ENCODE measurements at places on chromosomes 16 and 17.

DNA sequence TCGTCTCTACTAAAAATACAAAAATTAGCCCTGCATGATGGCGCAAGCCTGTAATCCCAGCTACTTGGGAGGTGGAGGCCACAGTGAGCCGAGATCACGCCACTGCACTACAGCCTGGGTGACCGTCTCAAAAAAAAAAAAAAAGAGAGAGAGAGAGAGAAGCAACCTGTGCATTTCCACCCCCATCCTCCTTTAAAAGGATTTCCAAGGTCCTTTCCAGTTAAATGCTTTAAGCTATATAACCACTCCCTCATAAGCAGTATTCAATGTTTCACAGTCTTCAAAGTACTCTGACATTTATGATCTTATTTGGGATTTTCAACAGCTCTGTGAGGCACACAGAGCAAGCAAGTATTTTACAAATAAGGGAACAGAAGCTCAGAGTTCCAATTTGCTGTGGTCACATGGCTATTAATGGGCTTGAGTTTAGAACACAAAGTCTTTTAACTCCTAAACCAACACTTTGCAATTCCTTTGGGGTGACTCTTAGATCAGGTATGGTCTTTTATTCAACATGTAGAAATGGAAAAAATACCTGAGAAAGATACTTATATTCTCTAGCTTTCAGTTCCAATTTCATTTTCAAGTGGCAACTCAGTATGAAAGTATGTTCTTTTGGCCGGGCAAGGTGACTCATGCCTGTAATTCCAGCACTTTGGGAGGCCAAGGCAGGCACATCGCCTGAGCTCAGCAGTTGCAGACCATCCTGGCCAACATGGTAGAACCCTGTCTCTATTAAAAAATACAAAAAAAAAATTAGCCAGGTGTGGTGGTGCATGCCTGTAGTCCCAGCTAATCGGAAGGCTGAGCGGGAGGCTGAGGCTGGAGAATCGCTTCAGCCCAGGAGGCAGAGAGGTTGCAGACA, 31.3 kb downstream of the SPOP start:
- no peak for DNase-seq

DNA sequence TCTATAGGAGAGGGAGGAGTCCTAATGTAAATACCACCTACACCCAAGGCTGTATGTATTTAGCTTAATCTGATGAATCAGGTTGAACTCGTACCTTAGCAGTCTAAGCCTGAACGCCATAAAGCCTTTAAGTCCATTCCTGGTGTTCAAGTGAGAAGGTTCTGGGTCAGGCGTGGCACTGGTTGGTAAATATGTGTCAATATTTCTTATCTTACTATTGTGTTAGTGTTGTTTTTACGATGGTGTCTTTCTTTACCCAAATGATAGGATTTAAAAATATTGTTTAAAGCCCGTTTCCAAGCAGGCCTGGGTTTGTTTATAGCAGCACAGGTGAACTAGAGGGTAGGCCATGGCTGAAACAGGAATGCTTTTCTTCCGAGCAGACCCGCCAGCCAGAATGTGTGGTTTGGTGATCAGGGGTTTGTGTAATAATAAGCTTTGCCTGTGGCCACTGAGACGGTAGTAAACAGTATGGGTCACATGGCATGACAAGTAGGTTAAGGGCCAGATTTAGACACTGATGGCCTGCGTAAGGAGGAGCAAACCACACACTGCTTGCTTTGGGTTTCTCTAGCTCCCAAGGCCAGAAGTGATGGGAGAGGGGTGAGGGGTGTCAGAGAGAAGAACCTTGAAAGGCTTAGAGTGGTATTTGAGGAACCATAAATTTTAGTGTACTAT, 3.3 kb downstream of the TMEM94 start:
- DNase-seq, result no peak

DNA sequence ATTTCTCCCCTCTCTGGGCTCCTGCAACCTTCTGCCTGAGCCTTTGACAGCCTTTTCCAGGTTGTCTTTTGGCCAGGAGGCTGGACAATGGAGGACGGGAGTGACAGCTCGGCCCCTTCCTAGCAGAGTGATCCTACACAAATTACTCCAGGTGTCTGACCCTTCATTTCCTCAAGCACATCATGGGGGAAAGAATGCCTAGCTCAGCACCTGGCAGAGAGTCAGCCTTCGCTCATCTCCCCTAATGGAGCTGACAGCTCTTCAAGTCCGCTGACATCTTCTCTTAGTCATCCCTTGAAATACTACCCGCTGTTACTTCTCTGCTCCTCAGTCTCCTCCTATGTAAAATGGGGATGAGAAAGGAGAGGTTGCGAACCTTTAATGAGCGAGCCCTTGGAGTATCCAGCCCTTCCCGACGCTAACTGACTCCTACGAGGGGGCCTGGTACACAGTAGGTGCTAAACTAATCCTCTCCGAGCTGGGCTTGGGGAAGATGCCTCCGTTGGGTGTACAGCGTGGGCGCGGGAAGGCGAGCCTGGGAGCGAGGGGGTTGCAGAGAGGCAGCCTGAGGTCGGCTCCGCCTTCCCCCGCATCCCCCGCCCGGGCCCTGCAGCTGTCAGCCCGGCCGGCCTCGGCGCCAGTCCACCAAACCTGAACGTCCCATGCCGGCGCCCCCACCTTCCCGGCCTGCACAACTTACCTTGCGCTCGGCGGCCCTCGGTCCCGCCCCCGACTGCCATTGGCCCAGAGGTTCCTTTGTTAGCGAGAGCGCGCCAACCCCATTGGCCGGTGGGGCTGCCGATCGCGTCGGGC, 480 bp upstream of the MPRIP start:
- peak; percentile 97 for DNase-seq

DNA sequence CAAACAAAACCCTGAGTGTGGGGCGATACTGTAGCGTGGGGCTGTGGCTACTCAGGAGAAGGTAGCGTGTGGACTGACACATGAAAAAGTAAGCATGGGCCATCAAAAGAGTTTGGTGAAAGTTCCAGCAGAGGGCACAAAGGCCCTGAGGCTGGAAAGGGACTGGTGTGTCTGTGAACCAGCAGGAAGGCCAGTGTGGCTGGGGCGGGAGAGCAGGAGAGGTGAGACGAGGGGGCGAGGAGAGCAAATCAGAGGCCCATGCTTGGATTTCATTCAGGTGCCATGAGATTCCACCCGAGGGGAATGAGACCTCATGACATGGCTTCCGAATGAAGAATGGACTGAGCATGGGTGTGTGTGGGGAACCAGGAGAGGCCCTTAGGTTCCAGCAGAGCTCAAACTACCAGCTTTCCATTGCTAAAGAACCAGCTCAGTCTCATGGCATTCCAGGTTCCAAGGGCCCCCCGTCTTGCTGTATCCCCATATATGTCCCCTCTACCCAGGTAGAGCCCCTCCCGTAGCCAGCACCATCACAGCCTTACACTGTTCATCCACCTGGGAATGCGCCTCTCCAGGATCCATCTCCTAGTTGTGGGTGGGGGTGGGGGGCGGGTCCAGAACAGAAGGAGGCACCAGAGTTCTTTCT, 31.1 kb downstream of the TRPV2 start:
- DNase-seq, result no peak

GRCh38 chr17:45129426-45129939, 2.8 kb downstream of the PLCD3 start:
- DNase-seq, result no peak

- no peak for DNase-seq
These were observed 34.5 kb upstream of the GPRC5B start for GRCh38 chr16:19919142-19919541.

Measured in K562 (cell line).